NCI-H69 (cell line): ENCODE measurements at places on chromosomes 3 and 15.

GRCh38 chr3:8709801-8710507 is 23.6 kb upstream of the CAV3 start:
- DNase-seq: peak; percentile 76

DNA sequence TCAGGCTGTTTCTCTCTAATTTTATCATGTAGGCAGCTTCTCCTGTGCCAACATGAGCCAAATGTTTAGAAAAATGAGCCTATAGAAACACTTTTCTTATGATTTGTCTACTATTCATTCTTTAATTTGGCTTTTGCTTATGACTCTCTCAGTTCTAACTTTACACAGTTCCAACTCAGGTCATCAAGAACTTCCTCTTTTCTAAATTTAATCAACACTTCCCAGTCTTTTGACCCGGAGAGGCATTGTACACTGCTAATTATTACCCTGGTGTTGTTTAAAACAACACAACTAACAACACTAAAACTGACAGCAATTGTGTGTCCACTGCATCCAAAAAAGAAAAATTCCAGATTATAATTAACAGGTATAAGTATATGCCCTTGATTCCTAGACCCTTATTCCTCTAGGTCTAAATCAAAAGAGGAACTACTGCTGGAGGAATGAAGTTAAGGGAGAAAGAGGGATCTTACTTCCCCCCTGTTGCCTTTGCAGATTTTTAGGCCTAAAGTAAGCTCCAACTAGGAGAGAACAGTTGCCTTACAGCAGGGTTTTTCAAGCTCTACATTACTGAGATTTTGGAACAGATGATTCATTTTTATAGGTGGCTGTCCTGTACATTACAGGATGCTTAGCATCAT is 332.2 kb upstream of the GOLIM4 start:
- no peak for DNase-seq

GRCh38 chr3:114299421-114299820 is 5.6 kb downstream of the TIGIT start:
- DNase-seq: peak; percentile 44

DNA sequence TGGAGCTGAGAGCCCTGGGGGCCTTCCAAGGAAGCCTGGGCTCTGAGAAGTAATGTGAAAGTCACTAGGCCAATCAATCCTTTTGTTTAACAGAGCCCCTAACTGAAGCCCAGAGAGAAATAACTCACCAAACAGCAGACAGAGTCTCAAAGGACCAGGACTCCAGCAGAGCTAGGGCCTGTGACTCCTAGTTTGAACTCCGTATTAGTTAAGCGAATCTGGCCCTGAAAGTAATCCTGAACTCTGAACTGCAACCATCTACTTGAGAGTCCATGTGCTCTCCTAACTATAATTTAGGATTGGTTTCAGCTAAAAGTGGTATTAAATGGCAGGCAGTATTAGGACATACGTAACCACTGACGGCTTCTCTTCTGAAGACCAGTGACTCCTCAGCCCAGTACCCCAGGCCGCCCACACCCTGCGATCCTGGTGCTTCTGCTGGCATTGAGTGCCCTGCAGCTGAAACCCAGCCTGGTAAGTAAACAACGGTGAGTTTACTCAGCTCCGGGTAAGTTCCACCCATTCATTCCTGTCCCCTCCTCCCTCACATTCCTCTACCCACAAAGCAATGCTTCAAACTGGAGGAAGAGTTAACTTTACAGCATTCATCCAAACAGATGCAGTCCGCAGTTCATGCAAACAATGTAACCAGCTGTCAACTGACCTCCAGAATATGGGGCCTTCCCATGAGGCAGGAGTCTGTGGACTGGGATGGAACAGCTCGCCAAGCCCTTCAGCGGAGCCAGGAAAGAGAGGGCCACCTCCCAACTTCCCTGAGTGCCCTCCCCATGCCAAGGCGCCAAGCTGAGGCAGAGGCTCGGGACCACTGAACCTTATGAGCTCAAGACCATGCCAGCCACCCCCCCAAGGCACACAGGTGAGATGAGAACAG is 7.3 kb downstream of the MYO5C start:
- DNase-seq: peak; percentile 86

DNA sequence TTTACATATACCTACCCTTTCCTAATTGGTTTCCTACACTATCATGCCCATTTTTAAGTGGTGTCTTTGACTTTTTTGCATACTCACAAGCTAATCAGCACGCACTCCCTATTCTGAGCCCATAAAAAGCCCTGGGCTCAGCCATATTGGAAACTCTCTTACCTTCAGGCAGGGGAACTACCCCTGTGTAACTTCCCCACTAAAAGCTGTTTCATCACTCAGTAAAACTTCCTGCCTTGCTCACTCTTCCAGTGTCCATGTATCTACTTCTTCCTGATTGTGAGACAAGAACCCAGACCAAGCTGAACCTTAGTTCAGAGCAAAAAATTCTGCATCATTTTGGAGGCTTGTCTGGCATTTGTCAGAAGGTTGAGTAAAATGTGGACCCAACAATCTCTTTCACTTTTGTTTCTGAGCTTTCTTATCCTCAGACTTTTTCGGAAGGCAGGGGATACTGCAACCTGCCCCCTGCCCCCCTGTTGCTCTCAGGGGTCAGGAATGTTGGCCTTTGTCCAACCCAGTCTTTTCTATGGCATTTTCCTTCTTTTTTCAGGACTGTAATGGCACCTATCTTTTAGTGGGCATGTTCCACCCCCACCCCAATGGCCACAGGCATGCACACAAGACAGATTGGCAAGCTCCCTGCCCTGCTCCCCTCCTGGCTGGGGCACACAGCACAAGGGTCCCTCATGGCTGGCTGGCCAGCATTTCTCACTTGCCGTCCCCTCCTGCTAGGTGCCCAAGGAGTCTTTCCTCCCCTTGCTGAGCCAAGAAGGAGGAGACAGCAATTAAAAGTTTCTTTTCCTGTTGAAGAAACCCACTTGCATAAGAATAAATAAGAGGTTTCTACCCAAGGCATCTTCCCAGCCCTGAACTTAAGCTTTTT is 26.3 kb upstream of the TMEM45A start:
- DNase-seq: no peak

DNA sequence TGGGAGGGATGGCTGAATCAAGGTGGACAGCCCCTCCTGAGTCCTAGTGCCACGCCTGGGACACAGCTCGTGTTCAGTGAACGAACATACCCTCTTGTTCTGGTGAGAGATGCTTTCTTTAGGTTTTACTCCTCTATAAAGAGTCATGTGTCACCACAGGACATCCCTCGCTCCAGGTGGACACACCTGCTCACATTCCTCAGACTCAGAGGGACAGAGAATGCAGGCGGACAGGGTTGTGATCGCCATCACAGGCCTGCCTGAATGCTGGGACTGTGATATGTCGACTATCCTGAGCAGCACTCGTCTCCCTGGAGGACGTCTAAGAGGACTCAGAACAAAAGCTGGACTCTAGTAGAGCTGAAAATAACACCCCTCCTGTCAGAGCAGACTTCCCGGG is 96.4 kb upstream of the SNRPA1 start:
- DNase-seq: no peak

- DNase-seq: no peak
These were observed 255.6 kb upstream of the NECTIN3 start for GRCh38 chr3:110816008-110816407.
